Activated CD4-positive, CD25-positive, alpha-beta regulatory T cell (primary cell): ENCODE measurements at places on chromosomes 1 and 21.

- no peak for DNase-seq
These were observed 13.7 kb upstream of the BEND5 start for GRCh38 chr1:48790397-48790796.

GRCh38 chr1:7970246-7970645 is 8.7 kb downstream of the PARK7 start:
- no peak for DNase-seq

- DNase-seq, result no peak
These were observed 131.1 kb downstream of the TMEM53 start for GRCh38 chr1:44543064-44543744.

DNA sequence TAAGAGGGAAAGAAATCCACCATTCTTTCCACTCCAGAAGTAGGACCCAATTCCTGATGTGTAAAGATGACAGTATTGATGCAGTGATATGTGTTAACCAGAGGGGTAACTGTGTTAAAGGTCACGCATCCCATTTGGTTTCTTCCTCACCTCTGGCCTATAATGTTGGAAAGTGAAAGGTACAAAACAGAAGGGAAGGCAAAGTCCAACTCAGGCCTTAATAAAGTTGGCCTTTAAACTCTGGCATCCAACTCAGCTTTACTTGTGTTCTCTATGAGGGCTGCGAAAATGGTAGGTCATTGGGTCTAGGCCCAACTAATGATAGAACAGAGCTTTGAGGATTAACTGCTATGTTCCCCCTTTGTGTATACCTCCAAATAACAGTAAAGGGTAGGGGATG is 17.9 kb downstream of the CYP2J2 start:
- no peak for DNase-seq

- no peak for DNase-seq
These were observed 20.7 kb upstream of the CLIC4 start for GRCh38 chr1:24724345-24725208.

DNA sequence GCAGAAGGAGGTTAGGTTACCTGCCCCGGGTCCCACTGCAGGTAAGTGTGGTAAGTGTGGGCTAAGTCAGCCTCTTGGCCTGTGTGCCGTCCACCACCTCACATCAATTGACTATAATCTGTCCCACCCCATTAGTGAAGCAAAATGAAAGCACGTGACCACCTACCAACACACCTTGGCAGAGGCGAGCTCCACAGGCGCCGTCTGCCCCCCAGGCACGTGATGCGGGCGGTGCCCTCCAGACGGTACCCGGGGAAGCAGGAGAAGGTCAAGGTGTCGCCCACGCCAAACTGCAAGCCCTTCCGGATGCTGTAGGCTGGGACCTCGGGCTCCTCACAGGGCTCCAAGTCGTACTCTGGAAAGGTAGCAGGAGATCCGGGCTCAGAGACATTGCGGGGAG is 149.5 kb upstream of the HMGB4 start:
- no peak for DNase-seq

- DNase-seq, result no peak
These were observed 36.6 kb upstream of the ECE1 start for GRCh38 chr1:21326861-21327344.

DNA sequence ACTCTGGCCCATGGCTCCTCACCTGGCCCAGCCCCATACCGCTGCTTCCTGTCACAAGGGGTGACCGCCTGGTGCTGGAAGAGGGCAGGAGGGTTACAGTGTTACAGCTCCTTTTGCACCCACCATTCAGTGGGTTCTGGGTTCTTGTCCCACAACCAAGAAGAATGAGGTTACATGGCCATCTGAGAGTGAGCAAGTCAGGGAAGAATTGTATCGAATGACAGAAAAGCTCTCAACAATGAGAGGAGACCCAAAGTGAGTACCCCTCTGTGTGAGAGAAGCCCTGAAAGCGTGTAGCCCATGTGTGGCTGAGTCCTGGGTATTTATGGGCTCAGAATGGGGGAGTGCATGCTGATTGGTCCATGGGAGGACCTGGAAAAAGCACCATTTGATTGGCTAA is 888.5 kb downstream of the ADGRL2 start:
- no peak for DNase-seq

GRCh38 chr1:228261706-228262105 is 53.9 kb downstream of the OBSCN start:
- no peak for DNase-seq

DNA sequence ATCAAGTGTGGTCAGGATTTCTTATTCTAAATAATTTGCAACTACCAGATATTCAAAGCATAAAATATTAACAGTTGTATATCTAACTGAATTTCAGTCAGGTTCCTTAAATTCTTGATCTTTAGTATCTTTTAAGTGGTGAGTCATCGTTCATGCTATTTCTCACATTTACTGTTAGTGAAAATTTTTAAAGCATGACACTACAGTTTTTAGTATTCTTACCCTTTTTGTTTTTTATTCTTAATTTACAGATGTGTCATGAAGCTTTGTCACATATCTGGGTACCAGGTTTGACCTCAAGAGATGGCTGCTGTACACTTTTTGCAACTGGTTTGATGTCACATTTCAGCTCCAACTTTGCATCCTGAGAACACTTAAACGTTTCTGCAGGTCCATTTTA is 12.7 kb downstream of the AKIRIN1 start:
- no peak for DNase-seq

GRCh38 chr1:24639881-24640280 is 3.2 kb upstream of the SRRM1 start:
- DNase-seq, result no peak

- no peak for DNase-seq
These were observed 58.9 kb upstream of the DUSP10 start for GRCh38 chr1:221800831-221801230.

DNA sequence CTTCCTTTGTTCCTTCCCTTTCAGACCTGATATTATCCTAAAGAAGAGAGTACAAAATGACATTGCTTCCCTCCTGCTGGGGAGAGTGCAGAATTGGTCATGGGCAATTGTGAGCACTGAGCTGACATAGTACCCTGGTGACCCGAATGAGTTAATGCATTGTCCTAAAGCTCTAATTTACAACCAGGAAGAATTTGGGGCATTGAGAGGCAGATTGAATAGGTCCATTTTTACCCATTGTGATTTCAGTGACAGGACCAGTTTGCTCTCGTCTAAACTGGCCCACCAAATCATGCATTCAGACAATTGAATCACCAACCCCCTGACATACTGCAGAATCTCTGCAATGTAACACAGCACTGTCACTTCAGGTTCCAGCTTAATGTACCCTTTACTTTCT is 497.4 kb downstream of the DPYD start:
- DNase-seq, result no peak

DNA sequence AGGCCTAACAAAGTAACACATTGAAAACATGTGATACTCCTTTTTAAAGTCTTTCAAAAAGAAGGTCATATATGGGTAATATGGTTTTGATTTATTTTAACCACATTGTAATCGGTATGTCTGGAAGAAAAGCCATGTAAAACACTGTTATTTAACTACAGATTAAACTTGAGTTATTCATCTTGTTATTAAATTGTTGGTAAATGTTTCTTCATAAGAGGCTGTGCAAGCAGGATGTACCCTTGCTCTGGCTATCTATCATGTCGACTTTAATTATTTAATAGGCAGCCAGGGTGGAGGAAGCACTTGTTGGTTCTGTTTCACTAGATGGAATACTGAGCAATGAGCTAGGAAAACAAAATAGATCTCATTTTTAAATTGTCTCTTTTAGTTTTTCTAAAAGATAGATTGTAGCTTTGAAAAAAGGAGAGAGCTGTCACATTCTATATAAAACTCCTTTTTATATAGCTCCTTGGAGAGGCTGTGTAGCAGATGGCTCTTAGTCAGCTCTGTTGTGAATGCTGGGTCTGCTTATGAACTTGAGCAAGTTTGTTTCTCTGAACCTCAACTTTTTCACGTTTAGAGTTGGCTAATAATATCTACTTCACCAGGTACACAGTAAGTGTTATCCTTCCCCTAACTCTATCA is 39.5 kb downstream of the LRRC8B start:
- DNase-seq, result no peak

GRCh38 chr1:235902677-235903542 is 36.2 kb upstream of the LYST start:
- DNase-seq, result no peak

- DNase-seq, result no peak
These were observed 2.1 kb upstream of the S100A9 start for GRCh38 chr1:153355445-153356071.

DNA sequence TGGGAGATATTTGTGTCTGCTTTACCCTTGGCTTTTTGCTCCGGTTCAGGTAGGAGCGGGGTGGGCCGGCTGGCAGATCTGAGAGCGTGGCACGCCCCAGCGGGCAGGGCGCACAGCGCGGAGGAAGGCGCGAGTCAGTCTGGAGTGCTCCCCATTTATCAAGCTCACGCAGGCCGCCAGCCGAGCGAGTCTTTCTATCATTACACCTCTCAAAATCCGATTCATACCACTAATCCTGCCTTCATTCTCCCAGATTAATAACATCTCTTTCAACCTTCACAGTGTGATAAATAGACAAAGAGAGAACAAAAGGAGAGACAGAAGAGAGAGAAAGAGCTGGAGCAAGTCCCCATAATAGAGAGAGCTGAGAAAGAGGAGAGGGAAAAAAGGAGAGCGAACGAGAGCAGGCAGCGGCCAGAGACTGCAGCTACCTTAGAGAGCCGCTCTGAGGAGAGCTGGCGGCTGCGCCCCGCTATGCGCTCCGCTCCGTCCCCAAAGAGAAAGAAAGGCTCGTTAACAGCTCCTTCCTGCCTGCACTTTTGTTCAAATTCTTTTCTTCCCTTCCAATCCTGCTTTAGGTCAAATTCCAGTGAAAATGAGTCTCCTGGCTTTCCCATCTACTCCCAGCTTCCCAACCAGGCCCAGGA is 48.0 kb downstream of the DMAP1 start:
- no peak for DNase-seq

DNA sequence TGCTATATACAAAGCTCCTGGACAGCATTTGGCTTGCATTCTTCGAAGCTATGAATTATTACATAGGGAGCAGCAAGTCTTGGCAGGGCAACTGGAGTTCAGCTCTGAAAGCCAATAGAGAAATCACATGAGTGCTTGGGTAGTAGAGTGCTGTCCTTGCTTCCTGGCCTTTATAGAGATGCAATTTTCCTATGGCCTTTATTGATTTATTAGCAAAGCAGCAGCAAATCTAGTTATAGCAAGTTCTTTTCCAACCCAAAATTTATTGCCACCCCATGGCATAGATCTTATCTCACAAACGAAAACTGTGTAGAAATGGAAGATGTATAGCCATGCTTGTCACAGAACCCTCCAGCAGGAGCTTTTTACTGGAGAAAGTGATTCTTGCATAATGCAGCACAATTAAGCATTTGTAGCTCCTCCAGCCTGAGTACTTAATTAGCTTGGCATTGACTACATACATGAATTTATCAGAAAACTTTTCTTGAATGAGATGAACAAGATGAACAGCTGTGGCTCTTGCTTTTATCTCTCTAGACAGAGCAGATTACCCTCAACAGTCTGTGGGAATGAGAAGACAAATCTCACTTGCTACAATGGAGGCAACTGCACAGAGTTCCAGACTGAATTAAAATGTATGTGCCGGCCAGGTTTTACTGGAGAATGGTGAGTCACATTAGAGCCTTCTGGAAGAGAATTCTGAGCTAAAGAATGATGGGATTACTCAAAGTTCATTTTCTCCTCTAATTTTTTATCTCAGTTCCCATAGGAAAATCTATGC is 170.1 kb downstream of the CRB1 start:
- no peak for DNase-seq

DNA sequence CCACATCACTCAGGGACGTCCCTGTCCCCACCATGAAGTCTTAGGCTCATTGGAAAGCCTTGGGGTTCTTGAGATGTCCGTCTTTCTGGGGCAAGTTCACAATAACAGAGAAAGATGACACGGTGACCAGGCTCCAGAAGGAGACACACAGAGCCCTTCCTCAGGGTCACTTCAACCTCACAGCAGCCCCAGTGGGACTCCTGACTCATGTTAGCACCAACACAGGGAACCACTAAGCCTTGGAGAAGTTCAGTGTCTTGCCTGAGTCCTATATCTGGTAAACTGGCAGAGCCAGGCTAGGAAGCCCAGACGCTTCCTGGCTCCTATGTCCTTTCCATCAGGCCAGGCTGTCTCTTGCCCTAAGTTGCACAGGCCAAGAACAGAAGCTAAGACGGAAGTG is 199.1 kb downstream of the HIVEP3 start:
- DNase-seq, result no peak

GRCh38 chr21:44418108-44418875 is 37.0 kb upstream of the LRRC3 start:
- no peak for DNase-seq

DNA sequence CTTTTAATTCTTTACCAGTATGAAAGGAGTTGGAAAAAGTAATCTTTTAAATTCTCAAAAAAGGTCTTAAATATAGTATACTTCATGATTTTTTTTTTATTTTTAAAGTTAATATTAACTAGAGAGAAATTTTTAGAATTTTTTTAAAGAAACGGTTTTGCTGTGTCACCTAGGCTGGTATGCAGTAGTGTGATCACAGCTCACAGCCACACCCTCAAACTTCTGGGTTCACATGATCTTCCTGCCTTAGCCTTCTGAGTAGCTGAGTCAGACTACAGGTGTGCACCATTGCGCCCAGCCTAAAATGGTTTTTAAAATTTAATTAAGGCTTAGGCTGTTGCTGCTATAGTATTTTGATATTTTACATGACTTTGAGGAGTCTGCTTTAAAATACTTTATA is 52.4 kb downstream of the TLCD4 start:
- DNase-seq, result no peak

DNA sequence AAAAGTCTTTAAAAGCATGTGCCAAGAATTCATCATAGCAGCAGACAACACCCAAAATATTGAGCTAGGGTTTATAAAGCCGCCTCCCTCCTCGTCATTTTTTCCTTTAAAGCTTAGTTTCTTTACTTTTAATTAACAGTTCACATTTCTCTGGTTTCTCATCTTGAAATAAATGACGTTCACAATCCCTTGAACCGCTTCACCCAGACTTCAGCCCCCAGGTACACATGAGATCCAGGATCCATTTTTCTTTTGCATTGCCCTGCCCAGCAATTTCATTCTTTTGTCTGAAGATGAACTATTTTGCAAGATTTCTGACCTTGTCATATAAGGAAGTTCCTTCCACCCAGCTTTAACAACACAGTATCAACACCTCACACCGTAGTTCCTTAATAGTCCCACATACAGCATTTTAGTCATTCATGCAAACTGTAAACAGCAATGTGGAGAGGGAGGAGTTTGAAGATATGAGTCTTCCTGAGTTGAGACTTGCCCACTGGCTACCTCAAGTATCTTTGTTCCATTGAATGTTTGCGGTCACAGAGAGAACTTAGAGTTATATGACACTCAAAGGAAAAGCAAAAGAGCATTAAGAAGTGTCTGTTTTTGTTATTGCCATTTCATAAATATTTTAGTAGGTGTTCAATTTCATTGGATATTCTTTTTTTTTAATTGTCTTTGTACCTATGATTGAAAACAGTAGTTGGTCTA is 35.3 kb upstream of the CACYBP start:
- DNase-seq, result no peak

DNA sequence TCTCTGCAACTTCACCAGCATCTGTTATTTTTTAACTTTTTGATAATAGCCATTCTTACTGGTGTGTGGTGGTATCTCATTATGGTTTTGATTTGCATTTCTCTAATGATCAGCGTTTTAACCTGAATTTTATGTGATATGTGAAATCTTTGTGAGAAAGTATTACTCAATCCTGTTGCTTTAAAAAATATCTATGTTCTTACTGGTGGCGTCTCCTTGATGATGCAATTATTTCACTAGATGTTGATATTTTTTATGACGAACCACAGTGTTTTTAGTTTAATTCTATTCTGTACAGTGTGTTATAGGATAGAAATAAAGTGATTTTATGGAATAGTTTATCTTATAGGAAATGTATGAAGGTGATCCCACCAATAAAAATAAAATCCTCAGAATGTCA is 54.7 kb upstream of the GPR88 start:
- no peak for DNase-seq

GRCh38 chr1:37274486-37274885 is 199.9 kb upstream of the ZC3H12A start:
- no peak for DNase-seq
